Left lung (tissue), 14 donors: ENCODE measurements at places on chromosomes 5 and 9. TPM values are rescaled to one million over a fixed set of nuclear protein-coding genes. Genes with fewer than 3 reads are reported as not detected.

P4HA2 gene
- 58.5 TPM for total RNA-seq

TRIM14 gene
- total RNA-seq, result 37.2 TPM

SAXO1 gene
- total RNA-seq, result not detected

SLC45A2 gene
- total RNA-seq, result not detected

EXOSC2 gene
- 17.5 TPM for total RNA-seq

- DNase-seq, result no peak
These were observed 15.9 kb upstream of the FGF1 start for GRCh38 chr5:142701673-142702311.

- DNase-seq, result no peak
These were observed 66.1 kb downstream of the GADD45G start for GRCh38 chr9:89670801-89671434.

DNA sequence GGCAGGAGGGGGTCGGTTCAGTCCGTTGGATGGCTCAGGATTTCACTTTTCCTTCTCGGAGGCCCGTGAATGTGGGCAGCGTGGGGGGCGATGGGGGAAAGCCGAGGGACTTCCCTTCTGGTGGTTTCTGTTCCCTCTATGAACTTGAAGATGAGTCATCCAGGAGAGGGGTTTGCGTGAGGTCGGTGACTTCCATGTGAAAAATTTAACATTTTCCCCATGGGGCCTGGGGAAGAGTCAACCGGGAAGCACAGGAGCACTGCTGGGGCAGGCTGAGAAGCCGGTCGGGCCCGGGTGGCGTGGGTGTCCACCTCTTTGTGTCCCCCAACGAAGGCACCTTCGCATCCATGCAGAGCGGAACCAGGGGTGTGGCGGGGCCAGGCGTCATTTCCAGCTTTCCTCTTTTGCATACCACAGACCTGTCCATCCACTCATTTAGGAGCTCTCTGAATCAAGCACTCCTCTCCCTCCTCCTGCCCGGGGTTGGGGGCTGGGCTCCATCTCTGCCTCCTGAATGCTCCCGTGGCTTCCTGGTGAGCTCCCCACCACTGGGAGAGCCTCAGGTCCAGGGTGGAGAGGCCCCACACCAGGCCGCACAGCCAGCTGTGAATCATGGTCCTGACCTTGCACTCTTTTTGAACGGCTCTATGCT lies 68.4 kb downstream of the ANKRD33B start:
- no peak for DNase-seq

DNA sequence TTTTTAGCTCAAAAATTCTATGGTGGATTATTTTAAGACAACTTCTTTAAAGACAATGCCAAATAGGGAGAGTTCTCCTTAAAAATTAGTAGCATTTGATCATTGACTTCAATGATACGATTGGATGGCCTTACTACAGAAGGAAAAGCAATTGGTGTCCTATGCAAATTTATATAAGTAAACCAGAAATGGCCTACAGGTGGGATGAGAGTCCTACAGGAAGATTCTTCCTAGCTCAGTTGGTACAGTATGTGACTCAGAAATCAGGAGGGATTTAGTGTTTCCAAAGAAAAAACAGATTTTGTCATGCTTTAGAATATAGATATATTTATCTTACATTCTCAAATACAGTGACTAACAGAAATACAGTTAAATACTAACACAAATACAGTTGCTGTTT lies 6.5 kb downstream of the ANKRA2 start:
- no peak for DNase-seq

GRCh38 chr5:9373571-9373970 lies 172.3 kb downstream of the SEMA5A start:
- no peak for DNase-seq

- peak; percentile 18 for DNase-seq
These were observed 608 bp downstream of the ELOVL7 start for GRCh38 chr5:60843386-60843935.

DNA sequence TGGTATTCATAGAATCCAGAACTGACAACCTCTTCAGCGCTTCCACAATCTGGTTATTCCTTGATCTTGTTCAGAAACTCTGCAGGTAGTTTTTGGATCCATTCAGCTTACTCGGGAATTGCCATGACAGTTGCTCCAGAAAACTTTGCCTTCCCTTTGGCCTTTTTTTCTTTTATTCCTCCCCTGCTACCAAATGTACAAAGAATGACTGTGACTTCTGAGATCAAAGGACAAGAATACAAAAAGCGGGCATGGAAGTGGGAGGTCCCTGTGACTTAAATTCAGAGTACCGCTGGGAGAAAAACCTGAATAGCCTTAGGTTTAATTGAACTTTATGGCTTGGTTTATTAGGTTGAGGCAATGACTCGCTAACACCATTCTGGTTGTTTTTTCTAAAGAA lies 59.5 kb downstream of the ADGRV1 start:
- DNase-seq, result no peak
